Stimulated activated CD8-positive, alpha-beta memory T cell treated with anti-CD3 and anti-CD28 coated beads, Interleukin-4, amount 100 ng/mL, for 1 hour (primary cell): ENCODE measurements at places on chromosomes 11 and 22.
A peak's percentile ranks its signal among the peaks of the same experiment; 100 is the strongest.

DNA sequence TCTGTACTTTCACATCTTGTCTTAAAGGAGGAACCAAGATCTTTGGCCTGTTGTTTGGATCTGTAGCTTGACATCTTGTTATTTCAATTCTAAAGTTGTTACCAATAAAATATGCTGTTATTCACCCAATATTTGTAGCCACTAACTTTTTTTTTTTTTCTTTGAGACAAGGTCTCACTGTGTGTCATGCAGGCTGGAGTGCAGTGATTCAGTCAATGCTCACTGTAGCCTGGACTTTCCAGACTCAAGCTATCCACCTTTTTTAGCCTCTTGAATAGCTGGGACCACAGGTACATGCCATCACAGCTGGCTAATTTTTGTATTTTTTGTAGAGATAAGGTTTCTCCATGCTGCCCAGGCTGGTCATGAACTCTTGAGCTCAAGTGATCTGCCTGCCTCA is 769.4 kb downstream of the DLG2 start:
- no peak for DNase-seq

GRCh38 chr11:58511636-58512035 is 3.7 kb upstream of the OR5B21 start:
- DNase-seq = no peak

- DNase-seq = no peak
These were observed 90.2 kb downstream of the SWAP70 start for GRCh38 chr11:9754010-9754471.

DNA sequence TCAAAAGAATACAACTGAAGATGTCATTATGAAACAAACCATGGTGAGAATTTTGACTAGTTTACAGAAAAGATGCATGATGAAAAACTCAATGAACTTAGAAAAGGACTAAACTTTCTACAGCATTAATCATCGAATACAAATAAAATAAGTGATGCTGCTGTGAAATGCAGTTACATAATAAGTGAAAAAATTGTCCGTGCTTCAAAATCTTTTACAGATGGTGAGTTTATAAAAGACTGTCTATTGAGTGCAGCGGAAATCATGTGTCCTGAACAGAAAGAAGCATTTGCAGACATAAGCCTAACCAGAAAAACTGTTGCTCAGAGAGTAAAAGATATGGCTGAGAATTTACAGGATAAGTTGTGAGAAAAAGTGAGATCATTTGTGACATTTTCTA is 33.8 kb downstream of the NEAT1 start:
- no peak for DNase-seq

DNA sequence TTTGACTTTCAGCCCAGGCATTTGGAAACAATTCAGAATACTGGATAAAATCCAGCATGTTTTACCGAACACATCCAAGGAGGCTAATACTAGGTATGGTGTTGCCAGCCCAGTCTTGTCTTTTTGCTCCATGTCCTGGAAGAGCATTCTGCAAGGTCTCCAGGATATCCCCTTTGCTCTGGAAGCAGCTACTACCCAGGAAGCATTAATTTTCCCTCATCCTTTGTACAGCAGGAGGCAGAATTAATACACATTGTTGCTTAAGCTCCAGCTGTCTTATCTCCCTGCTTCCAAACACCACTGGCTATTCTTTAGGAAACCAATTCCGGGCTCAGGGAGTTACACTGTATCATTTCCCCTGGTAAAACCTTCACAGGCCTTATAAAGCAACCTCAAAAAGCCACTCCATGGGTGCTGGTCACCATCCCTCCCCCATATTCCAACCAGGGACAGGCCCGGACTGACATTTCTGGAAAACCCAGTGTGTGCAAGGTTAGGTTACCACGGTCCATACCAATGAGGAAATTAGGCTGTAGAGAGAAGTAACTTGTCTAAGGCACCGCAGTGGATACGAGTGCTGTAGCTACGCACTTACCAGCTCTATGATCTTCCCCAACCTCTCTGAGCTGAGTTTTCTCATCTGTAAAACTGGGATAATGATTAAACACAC is 1.5 kb upstream of the UBASH3B start:
- DNase-seq = no peak

DNA sequence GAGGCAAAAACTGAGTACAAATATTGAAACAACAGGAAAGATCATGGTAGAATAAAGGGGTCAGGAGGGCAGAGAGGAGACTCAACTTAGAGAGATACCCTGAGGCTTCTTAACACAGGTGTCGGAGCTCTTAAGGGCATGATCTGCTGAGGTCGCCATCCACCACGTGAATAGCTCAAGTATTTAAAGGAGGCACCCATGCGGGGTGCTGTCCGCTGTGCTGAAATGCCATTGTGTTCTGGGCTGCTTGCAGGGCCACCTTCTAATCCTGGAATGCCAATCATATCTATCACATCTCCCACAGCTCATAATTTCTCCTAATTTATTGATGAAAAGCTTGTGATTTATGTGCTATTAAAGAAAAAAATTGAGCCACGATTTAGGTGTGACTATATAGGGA is 90.2 kb downstream of the SEZ6L start:
- no peak for DNase-seq

- DNase-seq = no peak
These were observed 29.4 kb downstream of the DAGLA start for GRCh38 chr11:61709572-61709971.

DNA sequence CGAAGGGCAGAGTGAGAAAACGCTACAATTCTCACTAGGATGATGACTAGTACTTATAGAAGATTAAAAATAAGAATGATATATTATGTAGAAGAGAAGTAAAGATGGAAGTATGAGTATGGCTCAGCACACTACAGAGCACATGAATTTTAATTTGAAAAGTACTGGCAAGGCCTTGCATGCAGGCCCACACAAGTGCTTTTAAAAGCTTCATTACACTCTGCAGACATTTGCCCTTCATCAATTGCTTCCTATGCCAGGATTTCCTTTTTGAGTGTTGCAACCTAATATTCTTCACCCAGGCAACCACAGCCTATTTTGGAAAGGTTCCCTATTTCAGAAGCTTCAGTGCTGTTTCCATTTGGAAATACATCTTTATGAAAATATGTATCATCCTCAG is 81.1 kb downstream of the LARGE2 start:
- no peak for DNase-seq

- no peak for DNase-seq
These were observed 59.8 kb downstream of the PDE2A start for GRCh38 chr11:72614381-72614780.

DNA sequence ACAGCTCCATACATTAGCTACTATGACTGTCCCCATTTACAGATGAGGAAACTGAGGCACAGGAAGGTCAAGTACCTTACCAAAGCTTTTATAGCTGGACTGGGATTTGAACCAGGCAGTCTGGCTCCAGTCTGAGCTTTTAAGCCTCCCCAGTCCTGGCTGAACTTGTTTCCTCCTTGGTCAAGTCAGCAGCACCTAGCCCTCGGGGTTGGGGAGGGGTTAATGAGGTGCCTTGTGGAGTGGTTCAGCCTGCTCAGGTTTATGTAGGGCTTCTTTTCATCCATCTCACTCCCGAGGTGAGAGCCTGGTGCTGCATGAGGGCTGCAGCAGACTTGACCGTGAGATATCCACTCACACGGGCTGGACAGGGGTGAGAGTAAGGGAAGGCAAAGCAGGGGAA is 36.7 kb upstream of the GCAT start:
- no peak for DNase-seq

DNA sequence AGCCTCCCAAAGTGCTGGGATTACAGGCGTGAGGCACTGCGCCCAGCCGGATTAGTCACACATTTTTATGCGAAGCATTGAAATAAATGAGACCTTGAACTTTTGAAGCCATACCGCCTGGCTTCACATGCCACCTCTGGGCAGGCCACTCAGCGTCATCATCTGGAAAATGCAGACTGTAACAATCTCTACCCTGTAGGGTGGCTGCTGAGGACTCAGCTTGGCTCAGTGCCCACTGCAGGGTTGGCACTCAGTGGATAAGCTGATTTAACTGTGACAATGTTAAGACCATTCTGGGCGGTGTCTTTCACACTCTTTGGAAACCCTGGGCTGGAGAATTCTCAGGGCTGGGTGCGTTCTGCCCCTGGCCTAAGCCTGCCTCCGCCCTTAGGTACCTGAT is 8.5 kb downstream of the SH3BP1 start:
- no peak for DNase-seq

DNA sequence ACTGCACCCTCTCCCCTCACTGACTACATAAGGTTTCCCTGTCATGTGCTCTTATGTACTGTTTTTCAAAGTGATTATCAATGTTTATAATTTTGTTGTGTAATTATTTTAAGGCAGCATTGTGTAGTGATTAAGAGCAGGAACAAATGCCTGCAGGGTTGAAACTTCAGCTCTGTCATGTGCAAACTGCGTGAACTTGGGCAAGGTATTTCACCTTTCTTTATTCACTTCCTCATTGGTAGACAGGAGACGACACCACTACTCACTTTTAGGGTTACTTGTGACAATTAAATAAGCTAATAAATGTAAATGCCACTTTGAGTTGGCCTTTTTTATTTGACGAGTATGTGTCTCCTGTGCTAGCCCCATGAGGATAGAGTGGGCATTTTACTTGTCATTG is 86.5 kb upstream of the E2F8 start:
- DNase-seq = no peak

DNA sequence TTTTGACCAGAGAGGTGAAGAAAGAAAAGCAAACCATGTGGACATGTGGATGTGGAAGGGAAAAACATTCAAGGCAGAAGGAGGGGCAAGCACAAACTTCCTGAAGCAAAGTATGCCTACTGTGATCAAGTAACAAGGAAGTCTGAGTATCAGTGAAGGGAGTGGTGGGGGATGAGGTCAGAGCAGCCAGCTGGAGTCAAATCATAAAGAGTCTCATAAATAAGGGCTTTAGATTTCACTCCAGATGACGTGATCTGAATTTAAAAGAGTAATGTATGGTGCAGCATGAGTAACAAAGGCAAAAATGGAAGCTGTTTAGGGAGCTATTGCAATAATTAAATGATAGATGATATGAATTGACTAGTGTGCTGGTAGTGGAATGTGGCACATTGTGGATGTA is 665.4 kb upstream of the CCDC90B start:
- no peak for DNase-seq

DNA sequence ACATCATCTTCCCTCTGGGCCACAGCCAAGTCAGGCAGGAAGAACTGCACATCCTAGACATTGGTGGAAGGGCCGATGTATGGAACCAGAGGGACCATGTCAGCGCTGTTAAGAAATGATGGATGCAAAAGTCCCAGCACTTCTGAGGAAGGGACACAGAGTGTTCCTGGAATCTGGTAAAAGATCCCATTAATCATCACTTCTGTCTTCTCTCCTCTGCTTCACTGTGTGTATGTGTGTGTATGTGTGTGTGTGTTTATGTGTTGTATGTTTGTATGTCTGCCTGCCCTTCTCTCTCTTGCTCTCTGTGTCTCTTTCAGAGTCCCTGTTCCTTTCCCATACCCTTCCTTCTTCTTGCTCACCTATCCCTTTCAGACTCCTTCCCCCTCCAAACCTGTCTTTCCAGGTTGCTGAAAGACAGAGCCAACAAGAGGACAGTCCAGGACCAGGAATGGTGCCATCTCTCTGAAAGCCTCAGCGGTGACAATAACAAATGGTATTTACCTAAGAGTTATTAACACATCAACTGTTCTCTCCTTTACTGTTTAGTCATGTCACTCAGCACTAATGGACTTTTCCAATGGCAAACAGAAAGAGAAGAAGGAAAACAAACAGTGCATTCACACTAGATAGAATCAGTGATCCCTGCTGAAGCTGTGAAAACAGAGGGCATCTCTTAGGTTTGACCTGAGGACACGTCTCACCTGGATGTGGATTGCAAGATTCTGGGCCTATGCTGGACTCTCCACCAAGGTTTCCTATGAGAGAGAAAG is 47.1 kb downstream of the EHF start:
- no peak for DNase-seq

- DNase-seq = no peak
These were observed 18.4 kb downstream of the NEAT1 start for GRCh38 chr11:65440831-65441499.

DNA sequence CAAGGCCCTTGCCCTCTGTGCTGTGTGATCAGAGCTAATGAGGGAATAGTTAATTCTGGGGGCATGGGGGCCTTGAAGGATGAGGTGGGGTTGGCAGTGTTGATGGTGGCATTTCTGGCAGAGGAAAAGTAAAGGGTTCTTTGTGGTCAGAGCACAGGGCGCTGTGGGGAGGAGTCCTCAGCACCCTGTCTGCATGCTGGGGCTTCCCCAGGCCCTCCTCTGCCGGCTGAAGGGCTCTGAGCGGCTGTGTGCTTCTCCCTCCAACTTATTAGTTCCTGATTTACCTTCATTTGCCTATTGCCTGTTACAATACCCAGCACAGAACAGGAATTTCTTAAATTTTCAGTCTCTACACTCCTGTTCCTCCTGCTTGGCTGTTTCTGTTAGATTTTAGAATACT is 122.8 kb downstream of the HIPK3 start:
- DNase-seq = no peak

- no peak for DNase-seq
These were observed 70.4 kb downstream of the CELSR1 start for GRCh38 chr22:46467006-46467405.

DNA sequence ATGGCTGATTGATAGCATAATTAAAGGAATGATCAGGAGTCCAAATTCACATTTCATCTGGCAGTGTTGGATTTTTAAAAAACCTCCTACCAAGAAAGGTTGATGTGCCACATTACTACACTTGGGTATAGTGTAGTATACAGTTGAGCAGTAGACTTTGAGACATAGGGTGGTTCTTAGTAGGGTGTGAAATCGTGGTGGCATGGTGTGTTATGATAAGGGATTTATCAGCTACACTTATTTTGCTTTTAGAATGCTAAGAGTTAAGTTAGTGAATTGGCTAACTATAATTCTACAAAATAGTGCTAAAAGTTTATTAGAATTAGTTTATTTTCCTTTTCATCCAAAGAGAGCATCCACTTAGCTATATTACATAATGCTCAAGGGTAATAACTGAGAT is 13.1 kb downstream of the TBCEL start:
- no peak for DNase-seq

GRCh38 chr11:120432056-120433018 is 79.2 kb upstream of the GRIK4 start:
- DNase-seq = no peak

- DNase-seq = no peak
These were observed 87.0 kb upstream of the CLNS1A start for GRCh38 chr11:77724636-77725035.

GRCh38 chr11:83070044-83070701 is 1.5 kb downstream of the RAB30 start:
- no peak for DNase-seq

GRCh38 chr22:23064381-23065068 is 5.8 kb upstream of the GNAZ start:
- DNase-seq = no peak

DNA sequence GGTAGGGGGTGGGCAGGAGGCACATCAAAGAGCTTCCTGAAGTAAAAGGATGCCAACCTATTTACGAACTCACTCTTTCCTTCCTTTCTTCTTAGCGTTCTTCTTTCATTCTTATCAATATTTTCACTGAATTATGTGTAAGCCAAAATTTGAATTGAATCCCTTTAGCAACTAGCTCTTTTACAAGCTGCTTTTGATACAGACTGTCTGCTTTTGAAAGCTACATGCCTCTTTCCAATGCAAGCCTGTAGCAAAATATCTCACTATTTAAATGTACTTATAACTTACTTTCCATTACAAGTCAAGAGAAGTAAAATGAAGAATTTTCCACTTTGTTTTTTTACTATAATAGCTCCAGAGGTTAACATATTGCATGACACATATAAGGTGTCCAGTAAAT is 186.6 kb downstream of the NXPE2 start:
- DNase-seq = no peak

GRCh38 chr11:10858439-10859325 is 829 bp upstream of the ZBED5 start:
- DNase-seq = peak; percentile 11
